ENCODE measurements at places on chromosomes 3 and 15.

DNA sequence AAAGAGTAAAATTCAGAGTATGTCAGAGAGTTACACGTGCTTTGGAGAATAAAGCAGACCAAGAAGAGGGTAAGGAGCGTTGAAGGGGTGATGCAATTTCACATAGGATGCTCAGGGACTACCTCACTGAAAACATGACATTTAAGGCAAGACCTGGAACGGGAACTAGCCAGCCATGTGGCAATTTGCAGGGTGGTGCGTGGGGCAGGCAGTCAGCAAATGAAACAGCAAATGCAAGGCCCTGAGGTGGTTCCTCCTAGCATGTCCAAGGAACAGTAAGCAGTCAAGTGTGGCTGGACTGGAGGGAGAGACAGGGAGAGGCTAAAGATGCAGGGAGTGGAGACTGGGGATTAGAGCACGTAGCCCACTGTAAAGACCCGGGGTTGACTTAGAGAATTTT is 146.1 kb upstream of the LPP start:
- no peak for DNase-seq

GRCh38 chr3:137294139-137294538 is 336.4 kb downstream of the IL20RB start:
- DNase-seq: no peak

GRCh38 chr3:127383656-127384179 is 95.9 kb upstream of the PRR20G start:
- DNase-seq: no peak

DNA sequence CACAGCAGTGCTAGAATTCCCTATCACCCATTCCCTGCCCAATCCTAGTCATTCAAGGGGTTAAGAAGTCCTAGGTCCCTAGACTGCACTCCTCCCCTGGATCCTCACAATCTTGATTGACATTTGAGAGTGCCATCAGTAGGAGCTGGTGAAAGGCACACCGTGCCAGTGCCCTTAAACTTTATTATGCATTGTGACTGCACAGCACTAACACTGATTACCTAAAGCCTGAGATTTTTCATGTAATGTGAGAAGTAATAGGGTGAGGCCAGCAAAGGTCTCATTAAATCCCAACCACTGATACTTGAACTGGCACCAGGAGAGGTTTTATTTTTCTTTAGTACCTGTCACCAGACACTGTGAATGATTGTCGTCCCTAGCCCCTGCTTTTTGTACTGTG is 16.3 kb downstream of the GXYLT2 start:
- no peak for DNase-seq

- DNase-seq: no peak
Observed at GRCh38 chr15:23846218-23846617, 159.1 kb upstream of the NDN start.

DNA sequence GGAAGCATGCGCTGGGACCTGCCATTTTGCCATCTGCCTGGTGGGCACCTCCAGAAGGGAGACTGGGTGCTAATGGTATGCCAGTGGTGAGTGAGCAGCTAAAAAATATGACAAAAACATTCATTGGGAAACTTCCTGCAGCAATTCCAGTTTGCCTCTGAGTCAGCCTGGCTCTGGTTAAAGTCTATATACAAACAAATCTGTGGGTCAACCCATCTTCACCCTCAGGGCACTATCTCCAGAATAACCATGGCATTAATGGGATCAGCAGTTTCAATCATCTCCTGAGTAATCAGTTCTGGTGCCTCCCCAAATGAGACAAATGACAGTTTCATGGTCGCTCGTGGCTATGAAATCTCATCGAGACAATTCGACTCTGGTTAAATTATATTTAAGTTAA is 21.5 kb downstream of the FRMD4B start:
- no peak for DNase-seq

DNA sequence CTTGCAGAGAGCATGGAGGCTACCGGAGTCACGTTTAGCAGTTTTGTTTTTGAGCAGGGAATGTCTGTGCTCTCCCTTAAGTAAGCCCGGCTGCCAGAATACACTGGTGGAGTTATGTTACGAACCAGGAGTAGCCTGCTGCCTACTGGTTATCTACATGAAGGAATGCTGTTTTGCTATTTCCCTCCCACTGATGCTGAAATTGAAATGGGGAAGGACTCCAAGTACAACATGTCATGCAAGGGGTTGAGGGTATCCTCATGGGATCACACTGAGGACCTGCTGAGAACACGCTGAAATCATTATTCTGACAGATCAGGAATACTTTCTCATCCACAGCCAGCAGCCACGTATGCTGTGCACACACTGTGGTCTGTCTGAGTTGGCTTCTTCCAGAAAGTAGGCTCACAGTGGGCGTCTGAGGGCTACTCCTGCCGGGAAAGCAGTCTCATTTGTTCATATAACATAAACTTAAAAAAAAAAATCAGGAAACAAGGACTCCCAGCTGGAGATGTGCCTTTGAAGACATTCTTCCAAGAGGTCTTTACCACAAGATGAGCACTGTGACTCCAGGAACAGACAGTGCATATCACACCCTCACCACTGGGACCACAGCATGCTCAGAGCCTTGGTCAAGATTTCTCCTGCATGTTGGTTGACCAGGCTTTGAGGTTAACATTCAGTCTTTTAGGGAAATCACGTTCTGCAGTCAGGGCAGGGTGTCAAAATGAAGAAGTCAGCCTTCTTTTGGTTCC is 300.4 kb upstream of the RASGRP1 start:
- DNase-seq: no peak

GRCh38 chr15:93341164-93341563 is 252.2 kb upstream of the RGMA start:
- DNase-seq: no peak

- no peak for DNase-seq
Observed at GRCh38 chr3:197209366-197210260, 88.8 kb downstream of the DLG1 start.

- no peak for DNase-seq
Observed at GRCh38 chr3:126197854-126198584, 17.6 kb upstream of the ALDH1L1 start.

- DNase-seq: no peak
Observed at GRCh38 chr3:188215129-188215528, 61.2 kb downstream of the LPP start.

DNA sequence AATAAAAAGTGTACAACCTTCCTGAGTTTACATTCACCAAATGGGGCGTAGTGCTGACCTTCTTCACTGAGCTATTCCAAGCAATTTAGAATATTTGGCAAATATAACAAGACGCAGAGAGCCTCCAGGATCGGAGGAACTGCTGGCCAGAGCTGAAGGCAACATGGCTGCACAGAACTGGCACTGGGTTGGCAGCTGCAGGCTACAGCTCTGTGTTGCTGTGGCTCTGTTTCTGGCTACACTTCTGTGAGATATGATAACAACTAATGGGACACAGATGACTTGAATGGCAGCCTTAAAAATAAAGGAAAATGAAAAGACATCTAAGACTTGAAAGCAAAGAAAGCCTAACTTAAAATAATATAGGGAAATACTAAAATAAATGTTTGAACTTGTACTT is 10.8 kb upstream of the SLC6A20 start:
- DNase-seq: no peak

- DNase-seq: no peak
Observed at GRCh38 chr3:31220431-31220830, 312.3 kb upstream of the STT3B start.

DNA sequence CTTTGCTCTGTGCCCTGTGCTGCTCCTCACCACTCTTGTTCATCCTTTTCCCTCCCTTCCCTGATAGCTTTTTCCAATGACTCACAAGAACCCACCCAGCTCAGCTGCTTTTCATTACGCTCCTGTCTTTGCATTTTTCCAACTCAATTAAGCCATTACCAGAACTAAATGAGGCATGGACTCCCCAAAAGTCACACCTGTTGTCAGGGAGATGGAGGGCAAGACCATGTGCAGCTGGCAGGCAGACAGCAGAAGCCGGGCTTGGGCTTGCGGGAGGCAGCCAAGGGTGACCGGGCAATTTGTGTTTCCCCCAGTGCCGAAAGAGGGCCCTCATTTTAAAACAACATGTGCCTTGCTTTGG is 64.3 kb downstream of the CASR start:
- DNase-seq: no peak

DNA sequence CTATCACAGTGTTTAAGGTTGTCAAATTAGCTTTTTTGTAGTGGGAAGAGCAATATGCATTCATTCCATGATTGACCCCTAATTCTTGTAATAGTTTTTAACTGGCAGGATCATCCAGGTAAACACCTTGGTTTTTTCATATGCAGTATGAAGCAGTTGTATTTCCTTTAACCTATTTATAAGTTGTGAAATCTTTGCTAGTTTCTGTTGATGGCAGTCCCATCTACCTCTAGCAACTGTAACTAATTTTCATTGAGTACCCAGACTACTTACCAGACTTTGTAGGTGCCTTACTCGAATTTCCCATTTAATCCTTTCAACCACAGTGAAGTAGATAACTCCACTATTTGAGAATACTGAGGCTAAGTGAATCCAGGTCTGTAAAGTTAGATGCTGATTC is 6.1 kb downstream of the FXR1 start:
- no peak for DNase-seq

GRCh38 chr3:52494886-52495495 is at the start of gene STAB1:
Gene STAB1 (plus strand): TSS chr3:52495338. CDS start chr3:52495414, 76 bp downstream.
- DNase-seq: no peak

GRCh38 chr3:122102191-122102935 is 47.2 kb downstream of the CD86 start:
- DNase-seq: no peak

GRCh38 chr3:197593046-197593380 is 37.2 kb upstream of the BDH1 start:
- DNase-seq: no peak

DNA sequence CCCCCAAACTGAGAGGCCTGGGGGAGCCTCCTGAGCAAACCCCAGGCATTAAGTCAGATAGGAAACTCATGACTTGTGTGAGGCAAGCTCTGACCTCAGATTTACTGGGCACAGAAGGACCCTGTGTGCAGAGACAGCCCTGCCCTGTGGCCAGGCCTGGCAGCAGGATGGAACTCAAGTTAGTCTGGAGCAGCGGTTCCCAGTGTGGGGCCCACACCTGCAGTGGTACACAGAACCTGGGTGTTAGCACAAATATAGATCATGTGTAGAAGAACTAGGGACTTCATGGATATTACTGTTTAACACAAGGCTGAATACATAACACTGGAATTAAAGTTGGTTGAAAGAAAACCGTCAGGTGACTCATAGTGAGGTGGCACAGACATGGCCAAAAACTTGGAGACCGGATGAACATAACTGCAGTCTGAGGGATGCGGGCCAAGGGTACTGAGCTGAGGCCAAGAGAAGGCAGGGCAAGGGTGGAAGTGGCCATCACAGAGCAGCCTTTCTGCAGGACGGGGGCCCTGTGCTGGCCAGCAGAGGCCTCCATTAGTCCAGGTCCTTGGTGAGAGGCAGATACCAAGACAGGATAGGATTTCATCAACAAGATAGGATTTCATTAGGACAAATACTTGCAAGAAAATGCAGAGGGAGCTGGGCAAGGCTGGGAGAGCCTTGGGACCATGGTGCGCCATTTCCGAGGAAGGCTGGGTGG is 40.9 kb downstream of the IRAK2 start:
- no peak for DNase-seq

- no peak for DNase-seq
Observed at GRCh38 chr3:126434931-126435411, 40.3 kb downstream of the CFAP100 start.

GRCh38 chr3:84504761-84505160 is 454.0 kb upstream of the CADM2 start:
- DNase-seq: no peak

GRCh38 chr3:158506456-158506855 is 64.5 kb upstream of the MLF1 start:
- DNase-seq: no peak

- no peak for DNase-seq
Observed at GRCh38 chr3:29552051-29552450, 271.2 kb downstream of the RBMS3 start.

- DNase-seq: no peak
Observed at GRCh38 chr3:185532901-185533300, 19.5 kb downstream of the LIPH start.

GRCh38 chr3:95348879-95349278 is 1286.0 kb downstream of the NSUN3 start:
- no peak for DNase-seq

GRCh38 chr15:81645470-81645869 is 271.5 kb upstream of the TMC3 start:
- no peak for DNase-seq

DNA sequence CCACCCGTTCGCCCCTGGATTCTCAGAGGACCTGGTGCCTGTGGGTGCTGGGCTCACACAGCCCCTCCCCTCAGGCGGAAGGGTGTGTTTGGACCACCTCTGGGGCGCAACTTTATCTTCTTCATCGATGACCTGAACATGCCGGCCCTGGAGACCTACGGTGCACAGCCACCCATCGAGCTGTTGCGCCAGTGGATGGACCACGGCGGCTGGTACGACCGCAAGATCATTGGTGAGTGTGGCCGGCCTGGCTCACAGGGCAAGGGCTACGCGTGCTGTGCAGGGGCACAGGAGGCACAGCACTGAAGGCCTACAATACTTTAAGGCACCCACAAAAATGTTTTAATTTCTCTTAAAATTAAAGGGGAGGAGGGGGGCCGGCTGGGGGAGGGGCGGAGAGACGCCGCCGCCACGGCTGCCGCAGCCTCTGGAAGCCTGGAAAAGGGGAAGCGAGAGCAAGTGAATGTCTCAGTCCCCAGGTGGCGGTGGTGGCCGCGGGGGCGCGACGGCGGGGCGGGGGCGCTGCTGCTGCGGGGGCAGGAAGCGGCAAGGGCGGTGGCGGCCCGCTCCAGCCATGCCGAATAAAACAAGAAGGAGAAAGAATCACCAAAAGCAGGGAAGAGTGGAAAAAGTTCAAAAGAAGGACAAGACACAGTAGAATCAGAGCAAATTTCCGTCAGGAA is 56.8 kb downstream of the DNAH1 start:
- DNase-seq: no peak

- DNase-seq: no peak
Observed at GRCh38 chr3:110027446-110028080, 690.2 kb upstream of the DPPA4 start.

DNA sequence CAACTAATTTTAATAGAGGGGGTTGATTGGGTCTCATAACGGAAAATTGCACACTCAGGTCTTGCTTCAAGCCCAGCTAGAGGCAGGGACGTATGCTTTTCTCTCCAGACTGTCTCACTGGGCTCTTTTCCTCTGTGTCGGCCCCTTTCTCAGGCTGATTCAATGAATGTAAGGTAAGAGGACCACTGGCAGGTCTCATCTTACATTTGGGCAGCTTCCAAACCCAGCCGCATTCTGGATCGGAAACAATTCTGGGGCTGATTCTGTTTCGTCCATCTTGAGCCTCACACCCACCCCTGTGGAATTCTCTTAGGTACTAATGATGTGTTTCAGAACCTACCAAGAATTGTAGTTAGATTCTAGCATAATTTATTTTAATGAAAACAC is 40.7 kb downstream of the TMEM212 start:
- no peak for DNase-seq

- DNase-seq: no peak
Observed at GRCh38 chr3:174438501-174439145, 420.5 kb upstream of the NAALADL2 start.

Measured in NCI-H1436 treated with DMSO at 0.1 percent for 48 hours (cell line).